HCEC 1CT (cell line): ENCODE measurements at places on chromosomes 7 and 10.
A peak's percentile ranks its signal among the peaks of the same experiment; 100 is the strongest.

GRCh38 chr10:44863344-44864047, 47.6 kb upstream of the TMEM72 start:
- DNase-seq: no peak

DNA sequence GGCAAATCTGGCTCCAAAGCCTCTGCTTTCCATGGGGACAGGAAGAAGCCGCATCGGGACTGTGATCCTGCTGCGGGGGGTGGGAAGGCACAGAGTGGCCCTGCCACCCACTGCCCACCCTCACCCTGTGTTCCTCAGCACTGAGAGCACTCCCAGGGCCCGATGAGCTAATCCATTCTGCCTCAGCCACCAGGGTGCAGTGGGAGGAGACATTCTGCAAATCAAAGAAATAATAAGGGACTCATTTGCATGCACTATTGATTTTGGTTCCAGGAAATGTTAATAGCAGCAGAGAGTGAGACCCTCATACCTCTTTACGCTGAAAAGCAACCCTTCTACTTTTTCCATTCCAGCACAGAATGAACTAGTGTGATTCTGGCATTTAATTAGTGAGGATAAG, 572.8 kb downstream of the INHBA start:
- no peak for DNase-seq

DNA sequence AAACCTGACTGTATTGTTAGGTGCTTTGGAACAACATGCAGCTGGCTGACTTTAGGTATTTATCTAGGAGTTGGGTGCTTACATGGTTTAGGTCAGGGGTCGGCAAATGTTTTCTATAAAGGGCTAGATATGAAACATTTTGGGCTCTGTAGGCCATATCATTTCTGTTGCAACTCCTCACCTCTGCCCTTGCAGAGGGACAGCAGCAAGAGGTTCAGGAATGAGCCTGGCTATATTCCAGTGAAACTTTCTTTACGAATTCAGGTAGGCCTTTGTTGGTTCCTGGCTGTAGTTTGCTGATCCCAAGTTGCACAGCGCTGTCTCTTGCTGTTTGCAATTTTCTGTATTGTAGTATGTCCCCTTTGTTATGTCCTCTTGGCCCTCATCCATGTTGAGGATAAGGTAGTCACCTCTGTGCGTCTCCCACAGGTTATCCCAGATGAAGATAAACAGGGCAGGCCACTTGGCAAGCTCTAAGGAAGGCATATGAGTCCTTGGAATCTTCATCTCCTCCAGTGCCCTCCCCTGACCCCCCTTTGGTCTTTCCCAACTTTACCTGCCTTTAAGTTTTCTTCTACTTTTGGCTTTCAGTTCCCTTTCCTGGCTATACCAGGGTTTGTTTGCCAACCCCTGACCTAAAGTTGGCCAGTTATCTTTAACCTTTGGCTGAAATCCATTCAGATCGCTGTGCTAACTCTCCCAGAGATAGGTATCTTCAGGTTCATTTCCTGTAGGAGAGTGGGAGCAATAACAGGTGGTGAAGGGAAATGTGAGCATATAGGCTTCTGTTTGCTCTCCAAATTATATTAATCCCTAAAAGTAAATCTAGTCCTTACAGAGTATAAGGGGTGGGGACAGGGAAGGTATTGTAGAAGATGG, 36.1 kb downstream of the SGPL1 start:
- no peak for DNase-seq

- DNase-seq: no peak
Measured at GRCh38 chr10:5616046-5616445, 50.3 kb downstream of the ASB13 start.

GRCh38 chr10:69403519-69403918, 13.2 kb downstream of the TACR2 start:
- peak; percentile 87 for DNase-seq

- DNase-seq: no peak
Measured at GRCh38 chr7:17787257-17787656, 153.0 kb downstream of the SNX13 start.

GRCh38 chr10:86824151-86824550, 67.7 kb downstream of the BMPR1A start:
- no peak for DNase-seq

DNA sequence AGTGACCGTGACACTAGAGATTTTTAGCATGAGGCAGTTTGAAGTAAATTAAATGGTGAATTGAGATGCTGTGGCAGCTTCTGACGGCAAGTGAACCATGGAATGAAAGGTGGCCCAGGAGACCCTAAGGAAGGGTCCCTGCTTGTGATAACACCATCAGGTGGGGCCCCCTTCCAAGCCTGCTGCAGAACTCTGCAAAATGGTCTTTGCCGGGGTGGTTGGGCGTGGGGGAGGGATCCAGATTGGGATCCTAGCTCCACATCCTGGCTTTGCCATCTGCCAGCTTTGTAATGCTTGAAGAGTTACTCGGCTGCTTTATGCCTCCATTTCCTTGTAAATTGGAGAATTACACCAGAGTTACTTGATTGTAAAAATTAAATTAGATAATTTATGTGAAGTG, 222.6 kb upstream of the NFE2L3 start:
- DNase-seq: no peak

GRCh38 chr10:52525761-52526160, 211.7 kb downstream of the DKK1 start:
- peak; percentile 52 for DNase-seq

DNA sequence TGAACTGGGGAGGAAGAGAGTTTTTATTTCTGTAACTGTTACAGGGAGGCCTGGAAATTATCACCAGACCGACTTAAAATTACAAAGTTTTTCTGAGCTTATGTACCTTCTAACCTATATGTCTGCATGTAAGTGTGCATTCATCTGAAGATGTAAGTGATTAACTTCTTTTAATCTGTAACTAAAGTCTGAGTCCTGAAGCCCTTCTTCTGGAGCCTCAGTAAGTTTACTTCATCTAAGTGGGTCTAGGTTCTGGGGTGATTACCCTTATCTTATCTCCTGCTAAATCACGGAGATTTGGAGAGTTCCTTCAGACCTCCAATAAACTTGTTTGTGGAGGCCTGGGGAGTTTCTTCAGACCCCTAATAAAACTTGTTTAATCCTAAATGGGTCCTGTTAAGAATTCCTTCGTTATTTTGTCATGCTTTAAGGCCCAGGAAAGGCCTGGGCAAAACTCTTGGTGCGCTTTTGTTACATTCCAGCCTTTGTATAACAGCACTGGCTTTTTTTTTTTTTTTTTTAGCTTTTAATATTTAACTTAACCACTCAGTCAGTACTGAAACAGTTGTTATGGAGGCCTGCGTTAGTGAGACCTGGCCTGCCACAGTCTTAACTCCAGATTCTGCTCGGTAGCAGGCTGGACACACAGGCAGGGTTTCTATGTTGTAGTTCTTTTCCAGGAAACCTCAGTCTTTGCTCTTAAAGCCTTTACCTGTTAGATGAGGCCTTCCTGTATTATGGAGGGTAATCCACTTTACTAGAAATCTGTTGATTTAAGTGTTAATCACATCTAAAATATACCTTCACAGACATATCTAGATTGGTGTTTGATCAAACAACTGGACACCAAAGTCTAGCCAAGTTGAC, 33.0 kb downstream of the TPST1 start:
- DNase-seq: no peak

DNA sequence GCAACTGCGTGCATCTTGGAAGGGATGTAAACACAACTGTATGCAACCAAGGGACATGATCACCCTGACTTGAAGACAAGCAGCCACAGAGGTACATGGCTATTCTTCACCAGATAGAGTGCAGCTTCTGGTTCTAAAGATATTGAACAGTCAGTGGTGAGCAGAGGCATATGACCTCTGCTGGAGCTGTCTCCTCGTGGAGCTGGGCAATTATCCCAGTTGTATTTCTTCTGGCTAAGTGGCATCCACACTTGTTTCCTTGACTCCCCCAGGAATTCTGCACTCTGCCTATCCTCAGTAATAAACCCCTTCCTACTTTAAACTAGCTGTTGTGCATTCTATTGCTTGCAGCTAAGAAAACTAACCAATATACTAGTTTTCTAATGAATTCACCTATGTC, 216.8 kb downstream of the THSD7A start:
- no peak for DNase-seq

DNA sequence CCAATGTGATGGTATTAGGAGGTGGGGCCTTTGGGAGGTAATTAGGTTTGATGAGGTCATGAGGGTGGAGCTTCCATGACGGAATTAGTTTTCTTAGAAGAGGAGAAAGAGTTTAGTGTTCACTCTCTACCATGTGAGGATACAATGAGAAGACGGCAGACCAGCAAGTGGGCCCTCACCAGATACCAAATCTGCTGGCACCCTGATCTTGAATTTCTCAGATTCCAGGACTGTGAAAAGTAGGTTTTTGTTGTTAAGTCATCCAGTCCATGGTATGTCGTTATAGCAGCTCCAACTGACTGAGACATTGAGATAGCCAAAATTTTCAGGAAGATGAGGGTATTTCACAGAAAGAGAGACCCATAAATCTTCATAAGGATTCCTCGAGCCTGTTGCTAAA, 3.6 kb upstream of the TMEM196 start:
- no peak for DNase-seq

GRCh38 chr10:127374901-127375300, 174.2 kb upstream of the NPS start:
- DNase-seq: no peak

GRCh38 chr7:148402159-148402558, 188.4 kb upstream of the C7orf33 start:
- DNase-seq: no peak

DNA sequence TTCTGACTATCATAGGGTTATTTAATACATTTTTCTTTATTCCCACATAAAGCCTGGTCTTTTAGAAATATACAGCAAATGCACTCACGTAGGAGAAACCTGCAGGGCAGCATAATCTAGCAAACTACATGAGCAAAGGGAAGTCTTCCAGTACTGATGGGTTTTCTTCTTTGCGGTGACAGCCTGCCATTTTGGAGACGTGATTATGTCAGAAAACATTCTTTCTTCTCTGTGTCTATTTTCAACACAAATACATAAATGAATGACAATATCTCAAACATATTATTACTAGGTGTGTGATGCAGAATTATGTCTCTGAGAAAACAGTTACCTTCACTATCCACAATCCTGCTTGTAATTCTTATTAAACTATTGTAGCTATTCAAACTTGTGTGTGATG, 425.0 kb downstream of the GPAM start:
- DNase-seq: no peak

DNA sequence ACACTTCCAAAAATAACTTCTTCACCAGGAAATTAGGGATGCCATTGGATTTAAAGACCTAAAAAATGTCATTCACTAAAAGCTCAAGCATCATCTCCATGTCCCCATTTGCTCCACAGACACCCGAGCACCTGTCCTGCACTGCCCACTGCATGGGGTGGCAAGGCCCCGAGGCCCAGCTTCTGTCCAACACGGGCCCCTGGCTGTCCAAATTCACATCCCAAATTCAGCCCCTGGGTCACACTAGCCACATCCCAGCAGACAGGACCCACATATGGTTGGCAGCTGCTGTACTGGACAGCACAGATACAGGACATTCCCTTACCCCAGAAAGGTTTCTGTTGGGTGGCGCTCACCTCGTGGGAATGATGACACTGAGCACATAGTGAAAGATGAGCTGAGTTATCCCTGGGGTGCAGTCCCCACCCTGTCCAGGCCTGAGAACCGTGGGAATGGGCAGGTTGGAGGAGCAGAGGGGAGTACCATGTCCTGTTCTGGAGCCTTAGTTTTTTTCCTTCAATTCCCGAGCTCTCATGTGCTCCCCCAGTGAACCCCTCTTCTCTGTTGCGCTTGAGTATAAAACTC, 55.3 kb downstream of the CSGALNACT2 start:
- no peak for DNase-seq

GRCh38 chr7:151243408-151244195, 4.9 kb downstream of the SMARCD3 start:
- DNase-seq: no peak

DNA sequence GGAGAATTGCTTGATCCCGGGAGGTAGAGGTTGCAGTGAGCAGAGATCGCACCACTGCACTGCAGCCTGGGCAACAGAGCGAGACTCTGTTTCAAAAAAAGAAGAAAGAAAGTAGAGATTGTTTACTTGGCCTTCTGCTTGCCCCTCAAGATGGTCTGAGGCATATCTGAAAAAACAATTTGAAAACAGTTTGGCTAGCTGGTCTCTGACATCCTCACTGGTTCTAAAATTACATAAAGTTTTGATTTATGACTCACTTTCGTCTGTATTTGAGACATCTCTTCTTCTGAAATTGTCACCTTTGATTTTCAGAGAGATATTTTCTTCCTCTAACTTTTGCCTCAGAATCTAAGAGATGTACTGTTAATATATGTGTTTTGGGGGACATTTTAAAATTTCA, 49.6 kb upstream of the HELLS start:
- peak; percentile 13 for DNase-seq

GRCh38 chr10:99938563-99938962, 71.2 kb downstream of the DNMBP start:
- peak; percentile 45 for DNase-seq

DNA sequence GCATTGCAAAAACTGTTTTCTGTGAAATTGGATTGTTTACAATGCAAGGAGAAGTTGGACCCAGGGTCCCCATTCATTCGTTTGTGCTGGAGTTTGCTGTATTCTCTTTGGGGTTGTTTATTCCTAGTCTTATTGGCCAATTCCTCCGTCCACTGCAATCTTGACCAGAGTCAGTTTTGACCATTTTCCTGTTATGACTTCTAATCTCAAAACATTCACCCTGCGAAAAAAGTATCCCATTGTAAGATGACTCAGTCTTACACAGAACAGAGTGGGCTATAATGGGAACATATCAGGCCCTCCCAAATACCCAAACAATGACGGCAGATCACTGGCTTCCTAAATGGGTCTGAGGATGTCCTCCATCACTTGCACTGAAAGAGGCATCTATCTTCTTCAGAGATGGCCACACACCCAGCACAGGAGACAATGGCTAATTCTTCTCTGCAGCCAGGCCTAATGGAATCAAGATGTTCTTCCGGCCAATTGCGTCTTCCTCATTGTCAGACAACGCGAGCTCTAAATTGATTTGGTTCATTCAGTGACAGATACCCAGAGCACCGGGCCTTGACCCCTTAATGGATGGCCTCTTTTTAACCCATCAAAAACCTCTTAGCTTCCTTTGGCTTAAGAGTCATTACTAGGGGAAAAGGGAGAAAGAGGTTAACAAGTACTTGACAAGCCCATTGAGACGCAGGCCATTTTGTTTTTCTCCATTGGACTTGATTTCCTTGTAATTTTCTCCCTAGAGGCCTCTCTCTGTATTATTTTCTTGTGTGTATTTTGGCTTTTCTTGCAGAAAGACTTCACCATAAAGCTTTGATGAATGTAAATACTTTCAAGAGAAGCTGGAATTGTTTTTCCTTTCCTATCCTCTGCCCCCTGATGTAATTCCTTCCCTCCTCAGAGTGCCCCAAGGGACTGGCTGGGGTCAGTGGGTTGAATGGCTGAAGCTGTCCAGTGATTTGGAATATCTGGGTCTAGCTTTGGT, 129.6 kb downstream of the PRPF18 start:
- peak; percentile 93 for DNase-seq
